Lower leg skin (tissue), 4 donors: ENCODE measurements at places on chromosomes 16 and 17. TPM values are rescaled to one million over a fixed set of nuclear protein-coding genes. Genes with fewer than 3 reads are reported as not detected.
A peak's percentile ranks its signal among the peaks of the same experiment; 100 is the strongest.

DNA sequence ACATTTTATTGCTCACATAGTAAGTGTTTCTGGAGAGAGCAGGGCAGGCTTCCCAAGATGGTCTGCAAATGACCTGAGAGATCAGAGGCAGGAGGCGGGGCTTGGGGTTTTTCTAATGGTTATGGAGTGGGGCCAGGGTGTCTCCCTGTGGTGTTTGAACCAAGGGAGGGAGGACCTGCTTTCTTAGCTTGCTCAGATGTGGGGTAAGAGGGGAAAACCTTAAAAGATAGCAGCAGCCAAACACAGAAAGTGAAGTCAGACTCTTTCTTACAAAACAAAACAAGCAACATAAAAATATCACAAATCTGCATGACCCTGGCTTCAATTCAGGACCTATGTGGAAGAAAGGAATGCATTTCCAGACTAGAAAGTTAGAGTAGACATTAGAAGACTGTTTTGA is 22.9 kb upstream of the DNAJA2 start:
- no peak for DNase-seq

- no peak for DNase-seq
Measured at GRCh38 chr16:82882982-82883835, 256.4 kb downstream of the CDH13 start.

GRCh38 chr16:89090182-89090630 is 3.4 kb upstream of the ACSF3 start:
- DNase-seq, result no peak

- peak; percentile 77 for DNase-seq
Measured at GRCh38 chr17:21463204-21463661, 87.1 kb downstream of the KCNJ12 start.

DNA sequence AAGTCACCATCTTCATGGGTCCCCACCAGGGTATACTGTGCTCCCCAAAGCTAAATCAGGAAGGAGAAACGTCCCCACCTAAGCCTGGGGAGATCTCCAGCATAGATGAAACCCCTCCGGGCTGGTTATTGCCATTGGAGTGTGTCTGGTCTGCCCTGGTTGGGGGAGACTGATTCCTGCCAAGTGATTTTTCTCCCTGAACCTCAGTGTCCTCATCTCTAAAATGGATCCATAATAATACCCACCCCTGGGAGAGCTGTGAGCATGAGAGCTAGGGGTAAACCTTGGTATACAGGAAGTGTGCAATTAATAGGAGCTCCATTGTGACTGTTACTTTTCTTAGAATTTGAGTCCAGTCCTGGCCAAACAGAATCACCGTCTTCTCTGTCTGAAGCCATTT is 111.1 kb downstream of the CMIP start:
- no peak for DNase-seq

- no peak for DNase-seq
Measured at GRCh38 chr17:55381017-55381770, 40.4 kb downstream of the MMD start.

DNA sequence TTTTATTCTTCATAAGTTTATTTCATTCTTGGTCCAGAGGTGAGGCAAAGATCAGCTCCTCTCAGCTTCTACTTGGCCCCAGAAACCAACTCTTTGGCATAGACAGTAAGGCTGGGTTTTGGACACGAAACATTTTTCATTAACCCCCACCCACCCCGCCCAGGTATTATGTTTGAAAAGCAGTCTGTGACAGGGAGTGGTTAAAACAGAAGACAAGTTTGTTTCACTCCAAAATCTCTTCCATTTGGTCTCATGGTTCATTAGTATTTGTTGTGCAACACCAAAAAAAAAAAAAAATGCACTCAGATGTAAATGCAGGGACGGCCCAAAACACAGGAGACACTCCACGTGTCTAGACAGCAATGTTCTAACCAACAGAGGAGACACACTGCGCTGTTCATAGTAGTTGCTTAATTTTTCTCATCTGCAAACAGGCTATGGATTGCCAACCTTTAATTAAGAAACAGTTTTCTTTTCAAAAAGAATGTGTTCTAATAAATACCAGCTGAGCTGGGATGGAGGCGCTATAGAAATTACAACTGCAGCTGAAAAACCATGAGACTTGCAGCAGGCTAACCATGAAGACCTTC is 39.8 kb upstream of the MMP2 start:
- DNase-seq, result peak; percentile 58

- DNase-seq, result no peak
Measured at GRCh38 chr17:66008680-66009079, 183.3 kb downstream of the CEP112 start.

GRCh38 chr16:54422159-54422558 is 135.6 kb upstream of the IRX3 start:
- no peak for DNase-seq

DNA sequence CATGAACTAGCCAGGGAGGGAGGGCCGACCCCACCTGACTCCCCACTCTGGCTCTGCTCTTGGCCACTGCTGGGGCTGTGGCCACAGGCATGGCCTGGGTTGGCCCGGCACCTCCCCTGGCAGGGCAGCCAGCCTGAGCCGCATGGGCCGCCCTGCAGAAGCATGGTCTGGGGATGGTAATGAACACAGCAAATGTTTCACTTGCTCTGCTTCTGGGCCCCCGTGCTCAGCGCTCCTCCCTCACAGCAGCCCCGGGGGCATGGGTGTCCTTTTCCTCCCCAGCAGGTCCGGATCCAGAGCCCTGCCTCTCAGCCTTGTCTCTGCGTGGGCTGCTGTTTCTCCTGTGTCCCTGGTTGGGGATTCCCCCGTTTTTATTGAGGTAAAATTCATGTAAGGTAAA is 30.9 kb upstream of the KCNJ12 start:
- no peak for DNase-seq

DNA sequence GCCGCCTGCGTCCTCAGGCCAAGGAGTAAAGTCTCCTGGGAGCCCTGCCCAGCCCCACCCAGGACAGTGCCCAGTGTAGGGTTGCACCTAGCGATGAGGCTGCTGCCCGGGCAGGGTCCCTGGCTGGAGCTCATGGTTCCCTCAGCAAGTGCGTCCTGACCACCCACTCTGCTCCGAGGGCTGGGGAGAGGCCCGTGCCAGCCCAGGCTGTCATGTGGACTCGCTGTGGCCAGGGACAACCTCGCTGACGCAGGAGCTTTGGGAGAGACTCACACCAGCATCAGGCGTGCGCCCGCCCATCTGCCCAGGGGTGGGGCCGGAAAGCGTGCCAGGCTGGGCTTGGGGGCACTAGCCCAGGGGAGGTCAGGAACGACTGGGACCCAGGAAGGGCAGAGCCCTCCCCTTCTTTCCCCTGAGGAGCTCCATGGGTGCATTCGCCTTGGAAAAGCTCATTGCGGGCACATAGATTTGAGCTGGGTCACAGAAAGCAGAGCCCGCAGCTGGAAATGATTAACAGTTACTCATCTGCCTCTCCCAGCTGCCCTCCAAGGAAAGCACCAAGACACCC is 19.7 kb downstream of the DPEP1 start:
- no peak for DNase-seq

- no peak for DNase-seq
Measured at GRCh38 chr16:17370223-17370707, 100.5 kb downstream of the XYLT1 start.

GRCh38 chr16:56635441-56635967 is 3.0 kb upstream of the MT1A start:
- no peak for DNase-seq

GRCh38 chr17:12229335-12229734 is 208.7 kb downstream of the MAP2K4 start:
- no peak for DNase-seq

DNA sequence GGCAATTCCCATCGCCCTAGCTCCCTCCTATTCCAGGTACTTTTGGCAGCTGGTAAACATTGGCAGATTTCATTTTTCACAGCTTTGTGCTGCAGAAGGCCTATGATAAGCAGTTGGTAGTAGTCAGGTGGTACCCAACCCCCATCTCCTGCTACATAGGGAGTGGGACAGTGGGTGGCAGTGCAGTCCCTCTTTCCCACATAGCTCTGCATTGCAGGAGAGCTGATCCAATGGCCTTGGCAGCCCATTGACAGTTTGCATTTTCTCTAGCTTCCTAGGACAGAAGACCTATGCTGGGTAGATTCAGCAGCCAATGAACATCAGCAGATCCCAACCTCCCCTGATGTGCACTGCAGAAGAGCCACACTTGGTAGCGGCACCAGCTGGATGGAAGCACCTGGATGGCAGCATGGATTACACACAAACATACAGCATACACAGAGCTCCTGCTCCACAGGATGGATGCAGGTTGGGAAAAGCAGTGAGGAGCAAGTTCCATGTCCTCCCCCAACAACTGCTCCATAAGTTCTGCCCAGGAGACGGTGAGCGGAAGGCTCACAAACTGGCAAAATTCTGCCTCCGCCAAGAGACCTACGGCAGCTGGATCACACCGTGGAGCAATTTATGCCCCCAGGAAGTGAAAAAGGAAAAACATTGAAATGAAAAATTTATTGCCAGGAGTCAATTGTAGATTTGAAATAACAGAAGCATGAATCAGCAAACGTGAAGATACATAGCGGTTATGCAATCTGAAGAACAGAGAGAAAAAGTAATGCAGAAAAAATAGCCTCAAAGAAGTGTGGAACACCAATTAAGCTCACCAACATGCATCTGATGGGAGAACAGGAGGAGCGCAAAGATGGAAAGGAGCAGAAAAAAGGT is 95.7 kb downstream of the CACNG1 start:
- DNase-seq, result no peak

- no peak for DNase-seq
Measured at GRCh38 chr17:3719265-3719664, 4.4 kb upstream of the HASPIN start.

SKAP1 gene
- 1.2 TPM for total RNA-seq

TMEM92 gene
- not detected for total RNA-seq

KRTAP3-1 gene
- total RNA-seq, result not detected

ABCC3 gene
- 47.5 TPM for total RNA-seq

TNS4 gene
- total RNA-seq, result 546 TPM

RNF112 gene
- total RNA-seq, result 1.1 TPM

RNF222 gene
- 14.7 TPM for total RNA-seq

HOXB7 gene
- total RNA-seq, result 3.9 TPM

MAF gene
- total RNA-seq, result 108 TPM

ADAD2 gene
- total RNA-seq, result not detected

OGFOD3 gene
- total RNA-seq, result 23.1 TPM

PHOSPHO1 gene
- total RNA-seq, result 0.36 TPM
